ENCODE measurements at places on chromosomes 6 and 20. TPM values are rescaled to one million over a fixed set of nuclear protein-coding genes. Genes with fewer than 3 reads are reported as not detected.

The TCP11 gene
- not detected for total RNA-seq

The EFCAB8 gene
- total RNA-seq = 0.53 TPM

The EXOC2 gene
- total RNA-seq = 32.5 TPM

The CDH4 gene
- total RNA-seq = not detected

The CCM2L gene
- total RNA-seq = 0.80 TPM

The PKIB gene
- 172 TPM for total RNA-seq

The ZC2HC1B gene
- not detected for total RNA-seq

The CYP39A1 gene
- total RNA-seq = 7.5 TPM

The LSM14B gene
- total RNA-seq = 32.5 TPM

The SLC17A5 gene
- total RNA-seq = 76.9 TPM

The SIRPB1 gene
- 0.12 TPM for total RNA-seq

The TUBB2B gene
- total RNA-seq = 72.2 TPM

The FOXQ1 gene
- total RNA-seq = 12.8 TPM

The SIGLEC1 gene
- total RNA-seq = 0.16 TPM

The NEURL2 gene
- total RNA-seq = 12.8 TPM

The MUC22 gene
- total RNA-seq = 0.03 TPM

The ANKRD66 gene
- not detected for total RNA-seq

The HAO1 gene
- 0.72 TPM for total RNA-seq

The EEF1A2 gene
- 23.5 TPM for total RNA-seq

The PGC gene
- 128 TPM for total RNA-seq

The PHF3 gene
- total RNA-seq = 79.2 TPM

The TPD52L2 gene
- total RNA-seq = 86.2 TPM

The SEMG1 gene
- not detected for total RNA-seq

The CLPSL1 gene
- not detected for total RNA-seq

The ANKRD6 gene
- 20.9 TPM for total RNA-seq

The EIF2S2 gene
- total RNA-seq = 86.3 TPM

The HECA gene
- 21.7 TPM for total RNA-seq

The DEFB132 gene
- total RNA-seq = not detected

The CD93 gene
- total RNA-seq = 4.1 TPM

The HTR1B gene
- total RNA-seq = 0.36 TPM

The MYB gene
- total RNA-seq = 0.17 TPM

The TSPO2 gene
- total RNA-seq = not detected

The RWDD2A gene
- total RNA-seq = 6.5 TPM

The TRIM40 gene
- 1.0 TPM for total RNA-seq

The TINAG gene
- total RNA-seq = 0.76 TPM

The PLAGL1 gene
- total RNA-seq = 48.6 TPM

The RIOK1 gene
- 15.5 TPM for total RNA-seq

The LGSN gene
- 4.1 TPM for total RNA-seq

The RHAG gene
- total RNA-seq = not detected

The BMP2 gene
- total RNA-seq = 72.0 TPM

The OR12D3 gene
- total RNA-seq = not detected

The TBX18 gene
- total RNA-seq = 2.0 TPM
